ENCODE measurements at places on chromosomes 5 and 9.

DNA sequence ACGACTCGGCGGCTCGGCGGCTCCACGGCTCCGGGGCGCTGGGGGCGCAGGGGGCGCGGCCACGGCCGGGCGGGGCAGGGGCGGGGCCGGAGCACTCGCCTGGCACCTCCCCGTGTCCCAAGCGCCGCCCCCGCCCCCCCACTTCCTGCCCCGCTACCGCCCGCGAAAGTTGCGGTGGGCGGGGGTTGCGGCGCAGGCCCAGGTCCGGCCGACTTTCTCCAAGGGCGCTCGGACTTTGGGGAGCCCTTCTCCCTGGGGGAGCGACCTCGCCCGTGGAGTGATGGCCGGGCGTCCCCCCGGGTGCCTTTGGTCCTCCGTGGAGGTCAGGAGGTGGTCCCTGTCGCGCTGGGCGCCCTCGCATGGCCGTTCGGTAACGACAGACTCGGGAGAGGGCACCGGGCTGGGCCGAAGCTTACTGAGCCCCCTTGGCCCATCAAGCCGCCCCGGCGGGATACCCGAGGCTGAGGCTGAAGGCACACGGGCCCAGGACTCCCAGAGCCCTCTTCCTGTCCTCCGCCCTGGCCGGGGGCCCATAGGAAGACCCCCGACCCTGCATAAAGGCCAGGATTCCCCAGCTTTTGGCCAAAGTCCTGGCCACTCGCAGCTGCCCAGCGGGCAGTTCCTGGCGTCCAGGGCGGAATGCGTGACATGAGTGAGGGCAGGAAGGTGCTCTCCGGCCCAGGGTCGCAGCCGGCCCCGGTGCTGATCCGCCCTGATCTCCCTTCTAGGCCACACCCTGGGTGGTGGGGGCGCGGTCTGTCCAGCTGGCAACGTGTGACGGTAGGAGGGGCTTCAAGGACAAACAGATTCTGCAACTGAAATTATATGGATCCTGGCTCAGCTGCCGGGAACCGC is 883 bp upstream of the VAV2 start:
- DNase-seq, result peak; percentile 33

DNA sequence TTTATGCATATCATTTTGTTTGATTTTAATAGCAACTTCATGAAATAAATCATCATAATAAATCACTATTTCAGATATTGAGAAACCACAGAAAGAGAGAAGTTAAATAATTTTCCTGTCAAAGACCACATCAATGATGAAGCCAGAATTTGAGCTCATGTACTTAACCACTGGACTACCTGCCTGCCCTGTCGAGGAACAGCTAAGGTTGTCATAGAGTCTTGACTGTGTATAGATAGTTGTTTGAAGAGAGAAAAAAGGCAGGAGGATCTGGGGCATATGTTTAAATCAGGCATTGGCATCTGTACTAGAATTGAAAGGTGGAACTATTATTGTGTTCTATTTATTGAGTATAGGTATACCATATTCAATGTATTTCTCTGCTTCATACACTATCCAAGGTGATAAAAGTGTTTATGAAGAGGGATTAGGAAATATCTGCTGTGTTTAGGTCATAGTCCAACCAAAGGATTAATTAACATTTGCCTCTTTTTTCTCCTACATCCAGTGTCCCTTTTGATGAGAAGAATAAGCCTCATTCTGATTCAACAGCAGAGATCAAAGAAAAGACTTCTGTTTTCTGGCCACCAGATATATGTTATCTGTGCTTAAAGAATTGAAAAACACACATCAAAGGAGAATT is 37.3 kb upstream of the CDKN2B start:
- DNase-seq, result no peak

DNA sequence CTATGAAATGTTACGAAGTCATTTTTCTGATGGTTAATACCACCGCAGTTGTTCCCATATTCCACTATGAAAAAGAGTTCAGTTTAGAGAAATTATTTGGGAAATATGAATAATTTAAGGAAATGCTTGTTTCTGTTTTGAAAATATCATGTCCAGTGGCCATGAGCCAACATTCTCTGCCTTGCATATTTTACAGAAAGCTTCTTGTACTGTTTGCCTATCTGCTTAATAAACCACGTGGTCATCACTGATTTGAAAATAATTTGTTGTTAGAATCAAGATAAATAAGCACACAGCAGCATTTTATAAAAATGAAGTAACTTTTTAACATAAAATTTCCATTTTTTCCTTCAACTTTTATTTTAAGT is 381.5 kb upstream of the CDH18 start:
- no peak for DNase-seq

GRCh38 chr9:126480813-126481212 is 132.9 kb upstream of the LMX1B start:
- no peak for DNase-seq

GRCh38 chr5:117859176-117859575 is 1129.2 kb downstream of the DTWD2 start:
- no peak for DNase-seq

GRCh38 chr5:172167895-172168294 is 20.1 kb downstream of the STK10 start:
- DNase-seq, result no peak

DNA sequence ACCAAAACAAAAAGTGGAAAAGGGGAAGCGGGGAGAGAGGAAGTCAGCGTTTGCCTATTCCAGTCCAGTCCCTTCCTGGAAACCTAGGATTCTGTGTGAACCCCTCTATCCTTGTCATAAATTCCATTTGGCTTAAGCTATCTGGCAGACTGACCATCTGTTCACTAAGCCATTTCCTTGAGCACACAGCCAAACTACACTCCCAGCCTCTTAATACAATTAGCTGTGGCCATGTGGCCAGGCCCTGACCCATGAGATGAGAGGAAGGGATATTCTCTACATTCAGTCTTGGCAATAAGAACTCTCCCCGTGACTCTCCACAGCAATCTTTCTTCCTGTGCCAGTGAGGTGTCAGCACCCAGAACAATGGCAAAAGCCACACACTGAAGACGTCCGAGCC is 424.8 kb downstream of the TLE1 start:
- DNase-seq, result no peak

DNA sequence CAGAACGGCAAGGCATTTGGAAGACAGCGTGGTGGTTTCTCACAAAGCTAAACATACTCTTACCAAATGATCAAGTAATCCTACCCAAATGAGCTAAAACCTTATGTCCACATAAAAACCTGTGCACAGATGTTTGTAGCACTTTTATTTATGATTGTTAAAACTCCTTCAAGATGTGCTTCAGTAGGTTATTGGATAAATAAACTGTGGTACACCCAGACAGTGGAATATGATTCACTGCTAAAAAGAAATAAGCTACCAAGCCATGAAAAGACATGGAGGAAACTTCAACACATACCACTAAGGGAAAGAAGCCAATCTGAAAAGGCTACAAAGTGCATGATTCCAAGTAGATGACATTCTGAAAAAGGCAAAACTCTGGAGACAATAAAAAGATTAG is 94.2 kb downstream of the FOXD1 start:
- no peak for DNase-seq

DNA sequence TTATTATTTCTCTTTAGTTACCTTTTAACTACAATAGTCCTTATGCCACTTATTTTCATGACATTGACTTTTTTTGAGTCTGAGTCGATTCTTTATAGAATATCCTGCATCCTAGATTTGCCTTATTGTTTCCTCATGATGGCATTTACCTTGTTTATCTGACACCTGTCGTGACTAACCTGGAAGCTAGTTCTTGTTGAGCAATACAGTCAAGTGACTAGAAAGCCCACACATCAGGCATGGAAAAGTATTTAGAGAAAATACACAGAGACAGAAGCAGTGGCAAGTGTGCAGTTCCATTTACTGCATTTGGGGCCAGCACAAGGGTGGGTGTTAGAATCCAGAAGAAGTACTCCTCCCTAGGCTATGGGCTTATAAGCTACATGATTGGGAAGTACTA is 97.8 kb downstream of the ERMP1 start:
- DNase-seq, result no peak

- DNase-seq, result no peak
These were observed 20.1 kb upstream of the MARCHF6 start for GRCh38 chr5:10333154-10334006.

- no peak for DNase-seq
These were observed 69.7 kb downstream of the PIK3R1 start for GRCh38 chr5:68285075-68285840.

DNA sequence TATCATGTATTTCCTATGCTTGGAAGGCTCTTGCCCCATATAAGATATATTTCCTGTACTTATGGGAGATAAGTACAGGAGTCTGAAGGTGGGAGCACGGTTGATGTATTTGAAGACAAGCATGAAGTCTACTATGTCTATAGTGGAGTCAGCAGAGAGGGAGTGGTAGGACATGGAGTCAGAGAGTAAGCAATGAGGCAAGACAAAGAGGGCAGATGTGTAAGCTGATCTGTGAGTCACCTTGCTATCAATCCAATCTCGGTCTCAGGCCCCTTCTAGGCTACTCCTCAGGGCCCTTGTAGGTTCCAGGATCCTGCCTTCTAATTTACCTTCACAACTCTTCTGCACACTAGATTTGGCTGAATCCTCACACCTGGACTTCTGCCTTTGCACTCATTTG is 105.5 kb downstream of the MACIR start:
- DNase-seq, result no peak

DNA sequence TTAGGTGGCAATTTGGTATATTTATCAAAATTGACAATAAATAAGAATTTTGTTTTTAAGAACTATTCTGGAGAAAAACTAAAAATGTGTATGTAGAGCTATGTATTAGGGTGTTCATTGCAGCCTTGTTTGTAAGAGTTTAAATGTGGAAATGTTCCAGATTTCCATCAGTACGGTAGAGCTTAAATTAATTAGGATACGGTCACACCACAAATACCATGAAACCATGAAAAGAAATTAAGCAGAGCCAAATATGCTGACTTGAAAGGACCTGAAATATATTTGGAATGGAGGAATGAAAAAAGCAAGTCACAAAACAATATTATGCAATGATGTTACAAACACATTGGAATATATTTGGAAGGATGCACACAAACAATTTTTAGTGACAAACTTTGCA is 64.6 kb downstream of the ACTBL2 start:
- no peak for DNase-seq

- DNase-seq, result no peak
These were observed 47.9 kb upstream of the SMAD5 start for GRCh38 chr5:136084698-136085097.

- DNase-seq, result no peak
These were observed 97.8 kb downstream of the C5orf15 start for GRCh38 chr5:133870661-133871060.

- no peak for DNase-seq
These were observed 13.5 kb downstream of the RETREG1 start for GRCh38 chr5:16603295-16603694.

GRCh38 chr9:98099346-98099745 is 19.7 kb downstream of the TRIM14 start:
- DNase-seq, result no peak

- no peak for DNase-seq
These were observed 26.9 kb upstream of the OLFM1 start for GRCh38 chr9:135060461-135061116.

DNA sequence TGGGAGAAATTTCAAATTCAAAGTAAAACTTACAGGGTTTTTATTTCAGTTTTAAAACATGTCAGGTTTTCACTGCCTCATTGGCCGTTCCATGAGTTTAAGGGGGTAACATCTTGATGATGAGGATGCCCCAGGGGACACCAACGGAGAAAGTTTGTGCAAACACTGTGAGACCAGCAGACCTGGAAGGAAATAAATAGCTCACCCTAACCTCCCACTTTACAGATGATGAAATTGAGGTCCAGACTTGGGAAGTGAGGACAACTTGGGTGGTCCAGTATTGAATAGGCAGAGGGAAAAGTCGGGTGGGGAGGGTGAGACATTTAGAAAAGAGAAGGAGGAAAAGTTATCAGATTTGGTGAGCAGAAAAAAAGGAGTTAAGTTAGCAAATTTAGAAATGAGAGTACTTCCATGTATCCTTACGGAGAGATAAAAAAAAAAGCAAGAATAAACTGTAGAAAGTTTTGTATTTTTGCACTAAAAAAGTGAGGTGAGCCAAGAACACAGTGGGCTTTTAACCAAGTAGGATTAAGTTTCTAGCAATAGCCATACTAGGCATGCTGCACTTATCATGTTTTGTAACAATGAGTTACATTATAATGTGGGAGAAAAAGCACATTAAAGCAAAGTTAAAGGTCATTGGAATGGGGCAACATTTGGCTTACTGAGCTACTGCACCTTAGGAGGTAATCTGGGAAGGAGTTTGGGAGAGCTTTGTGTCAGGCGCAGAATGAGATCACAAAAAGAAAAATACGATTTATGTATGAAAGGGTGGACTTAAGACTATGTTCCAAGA is 125.1 kb downstream of the GAS1 start:
- DNase-seq, result no peak

GRCh38 chr9:108889649-108890067 is 27.6 kb downstream of the ACTL7A start:
- DNase-seq, result no peak

GRCh38 chr5:1036504-1037122 is 28.0 kb downstream of the NKD2 start:
- no peak for DNase-seq
